Stimulated activated CD4-positive, alpha-beta T cell treated with anti-CD3 and anti-CD28 coated beads, Interleukin-4, amount 100 ng/mL, for 1 hour (primary cell): ENCODE measurements at places on chromosomes 5 and 9.

DNA sequence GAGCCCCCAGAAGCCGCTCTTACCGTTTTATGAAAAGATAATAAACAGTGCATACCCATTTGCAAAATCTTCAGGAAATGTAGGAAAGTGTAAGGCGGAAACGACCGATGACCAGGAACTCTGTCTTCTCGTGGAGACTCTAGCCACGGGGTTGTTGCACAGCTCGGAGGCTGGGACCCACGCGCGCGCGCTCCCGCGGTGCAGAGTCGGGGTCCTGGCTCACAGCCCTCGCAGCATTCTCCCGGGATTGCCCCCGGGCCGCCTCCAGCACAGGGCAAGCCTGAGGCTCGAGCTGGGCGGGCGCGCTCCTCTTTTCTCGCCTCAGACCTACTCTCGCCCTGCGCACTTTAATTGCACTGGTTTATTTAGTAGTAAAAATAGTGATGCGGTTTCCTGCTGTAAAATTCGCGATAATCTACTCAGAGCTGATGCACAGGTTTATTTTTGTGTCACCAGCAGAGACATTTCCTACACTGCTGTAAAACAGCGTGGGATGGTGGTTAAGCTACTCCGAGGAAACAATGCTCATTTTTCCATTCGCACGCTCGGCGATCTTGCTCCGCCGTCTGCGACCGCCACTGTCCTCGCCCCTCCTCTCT lies 15.5 kb downstream of the TRIM7 start:
- peak; percentile 60 for DNase-seq

- DNase-seq: no peak
These were observed 966.3 kb upstream of the C9orf72 start for GRCh38 chr9:28539434-28540070.

DNA sequence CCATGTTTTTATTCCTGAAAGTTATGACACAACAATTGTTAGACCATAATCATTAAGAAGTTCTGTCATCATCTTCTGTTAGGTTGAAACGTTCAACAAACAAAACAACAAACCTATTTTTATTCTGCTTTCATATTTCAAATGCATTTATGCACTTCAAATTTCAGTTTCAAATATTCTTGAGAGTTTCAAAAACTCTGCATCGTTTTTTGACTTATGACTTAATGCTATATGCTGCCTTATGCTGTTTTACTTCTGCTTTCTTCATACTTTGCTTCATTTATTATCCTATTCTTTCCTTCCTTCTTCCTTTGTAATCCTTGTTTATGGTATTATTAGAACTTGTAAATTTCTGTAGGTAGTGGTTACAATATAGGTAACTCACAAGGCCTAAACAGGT lies 95.0 kb downstream of the PCSK1 start:
- DNase-seq: no peak

- no peak for DNase-seq
These were observed 88.1 kb downstream of the ANXA1 start for GRCh38 chr9:73239570-73240265.
